ENCODE measurements at places on chromosomes 3 and 15.

DNA sequence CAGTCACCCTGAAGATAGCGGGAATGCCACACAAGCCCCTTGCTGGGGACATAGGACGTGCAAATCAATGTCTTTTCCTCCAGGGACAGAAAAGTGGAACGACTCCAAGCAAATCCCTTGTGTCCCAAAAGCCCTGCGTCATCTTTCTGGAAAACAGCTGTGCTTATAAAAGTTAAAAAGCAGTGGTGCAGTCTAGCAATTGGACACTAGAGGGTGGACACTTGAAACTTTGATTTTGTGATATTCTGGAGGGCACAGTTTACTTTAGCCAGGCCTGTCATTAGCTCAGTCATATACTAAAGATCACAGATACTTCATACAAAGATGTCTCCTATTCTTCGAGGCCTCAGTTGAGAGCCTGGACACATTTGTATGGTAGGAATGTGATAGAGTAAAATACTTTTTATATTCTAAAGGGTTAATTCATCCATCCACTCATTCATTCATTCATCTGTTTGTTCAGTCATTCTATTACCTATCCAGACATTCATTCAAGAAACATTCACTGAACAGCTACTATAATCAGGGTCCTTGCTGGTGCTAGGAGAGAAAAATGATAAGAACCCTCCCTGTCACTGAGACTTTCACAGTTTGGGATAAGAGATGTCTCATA, 63.8 kb upstream of the ANKRD34C start:
- no peak for DNase-seq

GRCh38 chr3:129476586-129476985, 36.6 kb downstream of the IFT122 start:
- no peak for DNase-seq

GRCh38 chr3:12117473-12117872, 41.2 kb downstream of the TIMP4 start:
- DNase-seq: no peak

- DNase-seq: peak; percentile 25
These were observed 34.8 kb upstream of the RAB6B start for GRCh38 chr3:133930341-133930933.

DNA sequence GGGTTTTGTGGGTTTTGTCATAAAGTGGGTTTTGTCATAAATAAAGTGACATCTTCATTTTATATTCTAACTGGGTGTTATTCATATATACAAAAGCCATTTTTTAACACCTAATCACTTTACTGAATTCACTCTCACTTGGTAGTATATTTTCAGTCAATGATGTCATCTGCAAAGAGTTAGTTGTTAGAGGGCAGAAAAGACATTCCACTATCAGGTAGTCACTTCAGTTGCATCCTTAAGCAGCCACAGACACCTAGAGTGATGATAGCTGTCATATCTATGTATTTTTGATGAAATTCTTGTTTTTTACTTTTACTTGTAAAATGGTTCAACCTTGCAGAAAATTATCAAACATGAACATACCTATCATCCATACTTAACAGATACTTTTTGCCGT, 89.0 kb downstream of the DHX36 start:
- DNase-seq: no peak

DNA sequence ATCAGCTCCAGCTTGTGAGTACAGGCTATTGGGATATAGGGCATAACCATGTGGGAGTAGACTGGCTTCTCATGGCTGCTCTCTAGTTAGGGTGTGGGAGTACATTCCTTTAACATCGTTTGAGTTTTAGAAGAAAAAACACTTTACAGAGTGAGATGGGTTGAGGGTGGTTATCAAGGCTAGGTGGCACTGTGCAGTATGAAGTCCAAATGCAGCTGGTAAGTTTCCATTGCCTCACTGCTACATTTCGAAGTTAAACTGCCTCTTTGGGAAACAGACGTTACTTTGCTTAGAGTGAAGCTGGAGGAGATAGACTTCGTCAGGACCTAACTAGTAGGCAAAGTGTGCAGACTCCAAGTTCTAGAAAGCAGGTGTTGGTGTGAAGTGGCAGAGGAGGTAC, 192.4 kb downstream of the SQOR start:
- DNase-seq: no peak

- DNase-seq: no peak
These were observed 184.9 kb downstream of the ATG7 start for GRCh38 chr3:11457135-11457534.

DNA sequence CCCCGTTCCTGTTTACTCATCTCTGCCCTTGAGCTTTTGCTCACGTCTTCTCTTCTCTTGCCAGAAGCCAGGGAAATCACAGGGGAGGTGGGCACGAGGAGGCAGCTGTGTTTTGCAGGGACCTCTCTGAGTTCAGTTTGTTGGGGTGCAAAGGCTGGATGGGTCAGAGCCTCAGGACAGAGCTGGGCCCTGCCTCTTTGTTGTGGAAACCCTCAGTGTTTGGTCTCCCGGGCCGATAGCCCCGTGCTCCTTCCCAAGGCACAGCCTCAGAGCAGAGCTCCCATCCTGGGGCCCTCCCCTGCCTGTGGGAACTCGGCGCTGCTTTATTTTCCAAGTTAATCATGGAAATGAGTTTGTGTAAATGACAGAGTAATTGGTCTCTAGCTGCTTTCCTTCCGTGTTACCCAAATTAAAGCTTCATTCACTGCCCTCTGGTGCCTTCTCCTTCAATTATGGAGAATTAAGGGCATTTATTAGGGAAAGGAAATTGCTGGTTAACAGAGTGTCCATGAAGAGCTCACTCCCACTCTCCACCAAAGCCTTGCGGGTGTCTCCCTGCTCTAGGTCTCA, 40.9 kb downstream of the BDH1 start:
- DNase-seq: no peak

DNA sequence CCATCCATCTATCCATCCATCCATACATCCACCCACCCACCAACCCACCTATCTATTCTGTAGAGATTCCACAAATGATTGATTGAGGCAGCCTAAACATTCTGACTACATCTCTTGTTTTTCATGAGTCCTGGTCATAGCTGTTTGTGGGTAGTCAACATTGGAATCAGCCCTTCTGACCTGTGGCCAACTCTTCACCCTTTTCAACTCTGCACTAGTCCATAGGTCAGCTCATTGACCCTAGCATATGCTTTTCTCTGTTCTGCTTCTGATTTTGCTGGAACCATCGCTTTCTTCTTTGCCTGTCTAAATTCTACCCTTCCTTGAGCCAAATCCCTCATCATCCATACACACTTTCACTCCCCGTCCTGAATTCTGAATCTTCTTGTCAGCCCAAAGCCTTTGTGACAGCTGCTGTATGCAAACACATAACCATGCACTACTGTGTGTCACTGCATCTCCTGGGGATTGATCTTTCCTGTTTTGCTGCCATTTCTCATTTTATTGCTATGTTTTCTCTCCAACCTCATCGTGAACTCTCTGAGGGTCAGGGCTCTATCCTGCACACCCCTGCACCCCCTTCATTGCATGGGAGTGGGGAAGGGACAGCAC, 16.8 kb upstream of the KCTD6 start:
- no peak for DNase-seq

DNA sequence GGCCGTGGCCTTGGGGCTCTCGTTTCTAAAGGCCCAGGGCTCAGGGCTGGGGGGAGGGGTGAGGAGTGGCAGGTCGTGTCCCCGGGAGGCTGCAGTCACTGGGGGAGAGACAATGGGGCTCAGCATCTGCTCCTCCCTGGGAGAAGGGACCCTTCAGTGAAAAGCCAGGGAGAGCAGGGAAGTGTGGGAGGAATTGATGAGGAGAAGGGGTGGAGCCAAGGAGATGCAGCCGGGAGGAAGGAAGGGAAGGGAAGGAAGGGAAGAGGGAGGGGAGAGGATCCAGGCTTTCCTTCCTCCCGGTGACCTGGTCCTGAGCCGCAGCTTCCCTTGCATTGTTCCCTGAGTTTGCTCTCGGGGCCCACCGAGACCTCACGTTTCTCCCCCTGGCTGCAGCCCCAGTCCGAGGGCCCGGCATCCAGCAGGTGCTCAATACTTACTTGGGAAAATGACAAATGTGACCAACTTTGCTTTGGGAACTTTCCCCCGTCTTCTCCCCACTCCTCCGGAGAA, 1.4 kb upstream of the ZNF710 start:
- DNase-seq: no peak

GRCh38 chr3:188170461-188171459, 16.8 kb downstream of the LPP start:
- DNase-seq: no peak

DNA sequence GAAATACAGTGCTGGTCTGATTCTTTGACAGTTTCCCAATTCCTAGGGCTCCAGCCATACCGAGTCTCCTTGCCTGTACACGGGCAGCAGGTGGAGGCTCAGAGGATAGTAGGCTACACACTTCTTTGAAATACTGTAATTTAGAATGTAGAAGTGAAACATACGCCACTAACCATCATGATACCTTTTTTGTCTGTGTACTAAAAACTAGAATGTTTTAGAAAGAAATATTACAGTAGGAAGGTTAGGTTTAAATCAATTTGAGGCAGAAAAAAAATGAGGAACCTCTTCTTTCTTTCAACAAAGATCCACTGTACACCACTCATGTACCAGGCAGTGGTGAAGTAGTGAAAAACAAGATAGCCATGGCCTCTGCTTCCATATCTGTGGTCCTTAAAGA, 354.7 kb downstream of the MCTP2 start:
- no peak for DNase-seq

DNA sequence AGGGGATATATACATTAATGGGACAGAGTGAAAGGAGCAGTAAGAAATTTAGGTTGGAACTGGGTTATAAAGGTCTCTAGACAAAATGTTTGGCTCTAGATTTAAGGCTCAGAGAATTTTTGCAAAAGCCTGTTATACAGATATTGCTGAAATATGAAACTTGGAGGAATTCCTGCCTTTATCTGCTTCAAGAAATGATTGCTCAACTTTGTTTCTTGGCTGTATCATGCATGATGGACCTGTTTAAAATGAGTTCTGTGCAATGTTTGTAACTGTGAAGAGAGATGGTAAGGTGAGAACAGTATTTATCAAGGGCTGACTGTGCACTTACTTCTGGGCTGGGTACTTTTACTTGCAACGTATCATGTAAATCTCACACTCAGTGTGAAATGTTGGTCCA, 3.3 kb downstream of the CRYBG3 start:
- no peak for DNase-seq

DNA sequence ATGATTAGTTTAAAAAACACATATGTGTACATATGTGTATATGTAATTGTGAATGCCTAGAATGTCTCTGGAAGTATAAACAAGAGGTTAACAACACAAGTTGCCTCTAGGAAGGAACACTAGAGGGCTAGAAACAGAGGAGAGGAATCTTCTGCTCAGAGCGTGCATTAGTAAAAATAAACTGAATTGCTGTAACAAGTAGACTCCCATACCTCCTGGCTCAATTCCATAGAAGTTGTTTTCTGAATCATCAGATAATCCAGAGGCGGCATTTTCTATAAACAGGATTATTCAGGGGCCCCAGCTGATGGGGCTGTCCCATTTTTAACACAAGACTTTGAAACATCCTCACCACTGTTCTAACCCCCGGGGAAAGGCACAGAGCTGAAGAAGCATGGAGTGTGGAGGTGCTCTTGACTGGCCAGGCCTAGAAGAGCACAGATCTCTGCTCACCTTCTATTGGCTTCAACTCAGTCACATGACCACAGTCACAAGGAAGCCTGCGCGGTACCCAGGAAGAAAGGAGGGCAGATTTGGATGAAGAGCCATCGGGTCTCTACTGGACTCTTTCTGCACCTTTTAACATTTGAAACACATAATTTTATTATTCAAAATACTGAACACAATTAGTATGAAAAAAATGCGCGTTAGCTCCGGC, 145.7 kb downstream of the TLE3 start:
- no peak for DNase-seq

DNA sequence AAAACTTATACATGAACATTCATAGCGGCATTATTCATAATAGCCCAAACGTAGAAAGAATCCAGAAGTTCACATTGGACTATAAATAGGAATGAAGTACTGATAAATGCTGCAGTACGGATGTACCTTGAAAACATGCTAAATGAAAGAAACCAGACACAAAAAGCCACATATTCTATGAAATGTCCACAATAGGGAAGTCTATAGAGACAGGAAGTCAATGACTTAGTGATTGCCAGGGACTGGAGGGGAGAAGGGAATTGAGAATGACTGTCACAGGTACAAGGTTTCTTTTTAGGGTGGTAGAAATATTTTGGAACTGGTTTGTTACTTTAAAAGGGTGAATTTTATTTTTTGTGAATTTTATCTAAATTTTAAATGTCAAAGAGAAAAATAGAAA, 71.4 kb upstream of the SKOR1 start:
- no peak for DNase-seq

DNA sequence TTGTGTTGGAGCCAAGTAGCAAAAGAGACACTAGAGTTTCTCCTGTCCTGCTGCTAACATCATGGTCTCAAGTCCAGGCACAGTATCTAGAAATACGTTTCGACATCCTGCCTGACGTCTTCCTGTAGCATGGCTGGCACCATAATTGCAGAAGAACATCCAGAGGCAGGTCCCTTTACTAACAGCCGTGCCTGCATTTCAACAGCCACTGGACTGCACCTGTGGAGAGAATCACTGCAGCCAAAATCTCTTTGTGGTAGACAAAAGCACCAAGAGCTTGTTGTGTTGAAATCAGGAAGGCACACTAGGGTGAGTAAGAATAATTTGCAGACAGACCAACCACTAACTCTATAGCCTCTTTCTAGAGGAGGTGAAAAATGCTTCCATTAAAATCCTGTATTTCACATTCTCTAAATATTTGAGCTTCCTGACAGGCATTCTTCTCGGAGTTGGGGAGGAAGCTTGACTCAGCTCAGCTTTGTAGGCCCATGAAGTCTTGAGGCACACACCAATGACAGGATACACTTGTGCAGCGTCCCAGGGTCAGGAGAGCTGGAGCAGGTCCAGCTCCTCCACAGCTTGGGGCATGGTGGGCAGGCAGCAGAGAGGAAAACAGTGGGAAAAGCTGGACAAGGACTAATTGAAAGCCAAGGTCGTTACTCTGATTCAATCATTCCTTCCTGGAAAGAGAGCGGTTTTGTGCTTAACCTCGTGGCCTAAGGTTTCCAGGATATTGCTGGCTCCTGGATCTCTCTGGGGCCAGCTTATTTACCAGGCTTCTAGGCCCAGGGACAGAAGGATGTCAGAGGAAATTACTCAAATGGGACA, 244.9 kb downstream of the FAM43A start:
- no peak for DNase-seq

- DNase-seq: no peak
These were observed 49.0 kb upstream of the EPHA3 start for GRCh38 chr3:89058371-89058770.
